ENCODE measurements at places on chromosomes 7 and 10.

GRCh38 chr7:129797214-129797789 lies 155.5 kb downstream of the UBE2H start:
- DNase-seq: no peak

- DNase-seq: no peak
These were observed 61.6 kb upstream of the PHF14 start for GRCh38 chr7:10912077-10912476.

GRCh38 chr10:131071721-131072120 lies 239.8 kb downstream of the TCERG1L start:
- no peak for DNase-seq

DNA sequence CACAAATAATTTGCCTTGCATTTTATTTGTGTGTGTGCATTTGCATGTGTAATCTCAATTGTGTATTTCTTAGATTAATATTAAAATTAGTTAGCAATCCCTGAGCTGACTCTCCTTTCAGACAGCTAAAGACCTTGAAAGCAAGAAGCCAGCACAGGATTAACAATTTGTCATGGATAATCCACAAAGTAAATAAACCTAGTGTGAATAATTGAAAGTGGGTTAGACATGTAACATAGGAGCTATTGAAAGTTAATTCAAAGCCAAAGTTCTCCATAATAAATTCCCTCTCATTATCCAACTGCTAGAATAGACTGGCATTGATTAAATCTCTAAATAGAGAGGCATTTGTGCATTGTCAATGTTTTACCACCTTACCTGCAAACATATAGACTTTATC lies 326.1 kb downstream of the PLXDC2 start:
- DNase-seq: no peak

DNA sequence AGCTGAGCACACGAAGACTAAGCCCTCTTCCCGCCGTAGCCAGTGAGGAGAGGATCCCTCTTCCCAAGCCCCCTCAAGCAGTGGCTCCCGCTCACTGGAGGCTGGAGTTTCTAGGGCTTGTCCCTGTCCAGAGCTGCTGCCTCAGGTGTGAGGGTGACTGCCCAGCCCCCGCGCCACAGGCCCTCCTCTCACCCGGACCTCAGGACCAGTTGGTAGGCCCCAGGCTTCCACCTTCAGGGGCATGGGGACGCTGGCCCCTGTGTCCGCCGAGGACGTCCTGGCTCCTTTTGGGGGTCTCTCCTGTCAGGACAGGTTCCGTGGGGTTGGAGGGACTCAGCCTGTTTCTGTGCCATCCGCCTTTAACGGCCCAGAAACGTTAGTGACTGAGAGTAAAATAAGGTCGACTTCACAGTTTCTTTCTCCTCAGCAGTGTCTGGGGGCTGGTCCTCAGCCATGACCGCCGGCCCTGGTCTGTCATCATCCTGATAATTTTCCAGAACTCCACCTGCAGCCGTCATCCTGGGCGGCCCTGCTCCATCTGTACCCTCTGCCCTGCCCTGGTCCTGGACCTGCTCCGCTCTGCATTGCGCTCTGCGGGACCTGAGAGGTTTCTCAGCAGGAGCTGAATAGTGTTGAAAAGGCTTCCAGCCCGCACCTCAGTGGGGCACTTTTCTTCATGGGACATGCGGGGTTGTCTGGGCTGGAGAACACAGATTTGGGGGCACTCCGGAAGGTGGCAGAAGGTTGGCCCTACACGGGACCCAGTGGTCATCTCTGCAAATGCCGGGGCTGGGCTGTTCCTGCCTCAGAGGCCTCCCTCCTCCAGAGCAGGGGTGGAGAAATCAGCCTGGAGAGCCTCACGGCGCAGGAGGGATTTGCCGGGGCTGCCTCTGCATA lies 36.0 kb upstream of the FAM20C start:
- no peak for DNase-seq

GRCh38 chr7:150738591-150739001 lies 1.4 kb downstream of the GIMAP5 start:
- peak; percentile 4 for DNase-seq

DNA sequence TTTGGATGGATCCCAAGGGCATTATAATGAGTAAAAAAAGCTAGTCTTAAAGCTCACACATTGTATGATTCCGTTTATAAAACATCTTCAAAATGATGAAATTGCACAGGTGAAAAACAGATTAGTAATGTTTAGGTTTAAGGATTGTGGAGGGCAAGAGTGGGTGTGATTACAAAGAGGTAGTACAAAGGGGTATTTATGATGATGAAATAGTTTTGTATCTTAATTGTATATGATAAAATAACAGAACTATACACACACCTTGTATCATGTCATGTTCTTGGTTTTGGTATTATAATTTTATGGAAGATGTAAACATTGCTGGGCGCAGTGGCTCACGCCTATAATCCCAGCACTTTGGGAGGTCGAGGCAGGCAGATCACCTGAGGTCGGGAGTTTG lies 2.8 kb upstream of the SSC4D start:
- DNase-seq: no peak

- DNase-seq: no peak
These were observed 65.1 kb downstream of the RGS10 start for GRCh38 chr10:119477444-119477843.

DNA sequence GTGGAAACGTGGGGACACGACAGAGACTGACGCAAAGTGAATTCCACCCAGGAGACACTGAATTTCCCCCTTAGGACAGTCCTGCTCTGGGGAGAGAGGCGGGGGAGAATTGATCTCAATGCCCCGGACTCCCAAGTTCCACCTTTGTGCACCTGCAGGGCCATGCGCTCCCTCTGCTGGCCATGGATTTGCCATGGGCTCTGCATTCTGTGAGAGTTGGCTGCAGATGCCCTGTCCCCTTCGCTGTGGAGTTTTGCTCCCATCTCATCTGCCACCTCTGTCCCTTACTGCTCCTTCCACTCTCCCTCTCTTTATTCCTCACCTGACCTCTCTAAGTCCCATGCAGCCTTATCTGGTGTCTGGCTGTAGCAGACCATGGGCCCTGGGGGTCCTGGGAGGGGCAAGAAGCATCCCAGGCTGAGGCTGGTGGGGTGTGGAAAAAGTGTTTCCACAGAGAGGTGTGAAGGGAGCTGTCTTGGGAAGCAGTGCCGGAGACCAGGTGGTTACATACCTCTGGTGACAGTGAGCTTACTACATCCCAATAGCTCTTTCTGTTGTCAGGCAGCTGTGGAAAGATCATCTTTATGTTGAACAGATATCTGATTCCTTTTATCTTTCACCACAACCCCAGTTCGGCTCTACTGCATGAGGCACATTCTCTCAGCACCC lies 14.3 kb downstream of the GHRHR start:
- DNase-seq: no peak
